ENCODE measurements at places on chromosomes 5 and 9.

DNA sequence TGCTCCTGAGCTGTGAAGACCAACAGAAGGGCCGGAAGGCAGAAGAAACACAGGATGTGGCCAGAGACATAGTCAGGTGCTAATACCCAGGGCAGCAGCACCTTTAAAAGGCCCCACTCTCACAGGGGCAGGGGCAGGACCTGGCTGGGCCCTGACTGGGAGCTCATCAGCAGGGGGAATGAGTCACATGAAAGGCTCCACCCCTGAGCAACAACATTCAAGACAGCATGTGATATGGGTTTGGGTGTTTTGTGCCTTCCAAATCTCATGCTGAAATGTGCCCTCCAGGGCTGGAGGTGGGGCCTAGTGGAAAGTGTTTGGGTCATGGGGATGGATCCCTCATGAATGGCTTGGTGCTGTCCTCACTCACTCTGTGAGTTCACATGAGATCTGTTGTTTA, 181.7 kb downstream of the ERCC6L2 start:
- DNase-seq: no peak

- DNase-seq: no peak
Measured at GRCh38 chr5:178341091-178341850, 108.7 kb upstream of the PHYKPL start.

DNA sequence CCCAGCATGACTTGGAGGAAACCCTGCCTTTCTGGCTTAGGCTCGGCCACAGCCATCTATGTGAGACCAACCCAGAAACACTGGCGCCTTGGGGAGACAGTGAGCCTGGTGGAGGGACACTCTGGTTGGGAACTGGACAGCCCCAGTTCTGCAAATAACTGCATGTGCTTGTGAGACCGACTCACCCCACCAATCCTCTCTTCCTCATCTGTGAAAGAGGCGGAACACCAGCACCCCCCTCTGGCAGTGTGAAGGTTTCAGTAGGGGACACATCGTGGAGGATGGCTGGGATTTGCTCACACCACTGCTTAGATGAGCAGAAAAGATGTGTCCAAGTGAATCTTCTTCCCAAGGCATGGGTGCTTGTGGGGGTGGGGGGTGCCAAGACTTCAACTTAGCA, 43.4 kb upstream of the N4BP3 start:
- peak; percentile 81 for DNase-seq

- no peak for DNase-seq
Measured at GRCh38 chr9:78406933-78407332, 110.0 kb downstream of the PSAT1 start.

DNA sequence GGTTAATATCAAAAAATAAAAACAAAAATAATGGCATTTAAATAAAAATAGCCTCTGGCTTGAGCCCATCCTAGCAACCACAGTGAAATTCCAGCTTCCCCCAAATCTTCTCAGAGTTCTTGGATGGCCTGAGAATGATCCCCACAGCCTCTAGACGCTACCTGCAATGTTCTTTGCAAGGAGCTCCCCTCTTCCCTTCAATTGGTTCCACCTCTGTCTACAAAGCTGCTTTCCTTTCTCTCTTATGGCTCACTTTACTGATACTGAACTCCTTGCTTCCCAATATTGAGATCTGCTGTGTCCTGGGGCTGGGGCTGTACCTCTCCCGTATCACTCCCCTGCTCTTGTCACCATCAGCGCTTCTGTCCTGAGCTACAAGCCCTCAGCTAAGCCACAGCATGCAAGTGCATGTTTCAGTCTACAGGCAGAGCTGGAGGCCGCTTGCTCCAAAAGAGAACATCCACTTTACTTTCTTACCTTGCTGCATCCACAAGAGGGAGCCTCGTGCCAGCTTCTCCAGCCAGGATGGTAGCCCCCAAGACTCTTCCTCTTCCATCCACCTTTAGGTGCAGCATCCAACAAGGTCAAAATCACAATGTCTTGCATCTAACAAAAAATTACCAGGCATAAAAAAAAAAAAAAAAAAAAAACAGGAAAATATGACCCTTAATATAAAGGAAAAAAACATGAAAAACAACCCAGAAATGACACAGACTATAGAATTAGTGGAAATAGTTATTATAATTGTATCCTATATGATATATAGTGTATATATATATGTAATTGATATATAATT, 57.4 kb upstream of the PRSS3 start:
- DNase-seq: peak; percentile 74

DNA sequence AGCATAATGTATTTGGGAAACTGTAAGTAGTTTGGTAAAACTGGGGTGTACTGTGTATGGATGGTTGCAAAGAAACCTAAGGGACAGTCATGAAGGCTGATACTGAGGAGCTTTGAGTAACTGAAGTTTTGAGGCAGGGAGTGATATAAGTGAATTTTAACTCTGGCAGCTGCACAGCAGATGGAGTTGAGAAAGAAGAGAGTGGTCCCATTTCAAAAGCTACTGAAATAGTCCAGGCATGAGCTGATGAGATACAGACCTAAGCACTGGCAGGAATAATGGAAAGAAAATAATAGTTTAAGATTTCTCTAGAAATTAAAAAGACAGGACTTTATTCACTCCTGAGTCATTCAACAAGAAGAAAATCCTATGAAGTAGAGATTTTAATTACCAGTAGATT, 232.0 kb downstream of the CHSY3 start:
- DNase-seq: no peak

GRCh38 chr9:130329061-130329460, 63.5 kb downstream of the HMCN2 start:
- no peak for DNase-seq

GRCh38 chr5:6041977-6042550, 336.3 kb downstream of the MED10 start:
- DNase-seq: no peak

DNA sequence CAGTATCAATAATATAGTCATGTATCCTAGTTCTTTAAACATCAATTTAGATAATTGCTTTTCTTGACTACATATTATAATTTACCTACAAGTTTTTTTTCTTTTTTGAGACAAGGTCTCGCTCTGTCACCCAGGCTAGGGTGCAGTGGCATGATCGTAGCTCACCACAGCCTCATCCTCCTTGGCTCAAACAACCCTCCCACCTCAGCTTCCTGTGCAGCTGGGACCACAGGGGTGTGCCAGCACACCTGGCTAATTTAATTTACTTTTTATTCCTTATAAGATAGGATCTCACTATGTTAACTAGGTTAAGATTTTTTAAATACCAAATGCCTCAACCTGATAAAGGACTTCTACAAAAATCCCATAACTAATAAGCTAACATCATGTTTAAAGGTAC, 21.1 kb downstream of the UIMC1 start:
- no peak for DNase-seq

GRCh38 chr5:11560915-11561697, 343.1 kb downstream of the CTNND2 start:
- DNase-seq: no peak

GRCh38 chr5:55407059-55407684, 99.4 kb downstream of the MTREX start:
- DNase-seq: peak; percentile 55

DNA sequence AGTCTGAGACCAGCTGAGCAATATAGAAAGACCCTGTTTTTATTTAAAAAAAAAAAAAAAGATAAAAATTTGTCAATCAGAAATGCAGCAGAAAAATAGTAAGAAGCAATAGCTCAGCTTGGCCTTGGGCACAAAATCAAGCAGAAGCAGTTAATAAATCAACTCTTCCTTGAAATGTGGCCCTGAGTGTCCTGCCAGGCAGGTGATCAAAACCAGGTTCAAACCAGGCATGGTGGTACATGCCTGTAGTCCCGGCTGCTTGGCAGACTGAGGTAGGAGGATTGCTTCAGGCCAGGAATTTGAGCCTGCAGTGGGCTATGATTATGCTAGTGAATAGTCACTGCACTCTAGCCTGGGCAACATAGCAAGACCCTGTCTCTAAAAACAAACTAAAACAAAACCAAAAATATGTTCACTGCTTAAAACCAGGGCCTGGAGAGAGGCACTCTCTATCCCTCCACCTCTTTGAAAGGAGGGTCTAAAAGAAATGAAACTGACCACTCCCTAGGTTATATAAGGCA, 27.9 kb upstream of the KLF9 start:
- DNase-seq: no peak

DNA sequence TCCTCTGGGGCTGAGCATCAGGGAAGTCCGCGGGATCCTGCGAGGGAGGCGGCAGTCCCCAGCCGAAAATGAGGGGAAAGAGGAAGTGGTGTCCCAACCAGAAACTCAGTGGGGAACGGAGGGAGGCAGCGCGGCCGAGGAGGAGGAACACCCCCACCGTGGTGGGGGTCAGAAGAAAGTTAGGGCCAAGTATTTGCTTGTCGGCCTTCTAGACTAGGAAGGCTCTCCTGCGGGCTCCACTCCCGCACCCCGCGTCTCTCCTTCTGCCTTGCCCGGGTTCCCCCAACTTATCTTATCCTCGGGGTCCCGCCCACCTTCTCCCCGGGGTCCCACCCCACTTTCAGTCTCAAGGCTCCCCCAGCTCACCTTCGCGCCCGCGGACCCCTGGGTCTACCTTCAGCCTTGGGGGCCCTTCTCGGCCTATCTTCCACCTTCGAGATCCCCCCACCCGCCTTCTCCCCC, 557 bp upstream of the PHF2 start:
- DNase-seq: peak; percentile 75

- peak; percentile 10 for DNase-seq
Measured at GRCh38 chr5:176803943-176804498, 6.3 kb upstream of the UNC5A start.

DNA sequence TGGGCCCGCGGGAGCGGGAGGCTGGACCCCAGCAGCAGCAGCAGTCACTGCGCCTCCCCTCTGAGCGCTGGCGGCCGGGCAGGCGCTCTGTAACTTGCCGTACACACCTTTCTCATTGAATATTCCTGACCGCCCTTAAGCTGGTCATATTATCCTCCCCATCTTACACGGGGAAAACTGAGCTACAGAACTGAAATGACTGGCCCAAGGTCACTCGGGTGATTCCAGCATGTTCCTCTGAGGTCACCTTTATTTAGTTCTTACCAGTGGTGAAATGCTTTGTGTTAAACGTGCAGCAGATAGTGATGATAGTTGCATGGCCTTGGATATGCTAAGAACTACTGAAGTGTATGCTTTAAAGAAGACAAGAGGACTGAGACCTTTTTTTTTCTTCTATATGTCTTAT, 607 bp downstream of the UQCRQ start:
- DNase-seq: no peak

DNA sequence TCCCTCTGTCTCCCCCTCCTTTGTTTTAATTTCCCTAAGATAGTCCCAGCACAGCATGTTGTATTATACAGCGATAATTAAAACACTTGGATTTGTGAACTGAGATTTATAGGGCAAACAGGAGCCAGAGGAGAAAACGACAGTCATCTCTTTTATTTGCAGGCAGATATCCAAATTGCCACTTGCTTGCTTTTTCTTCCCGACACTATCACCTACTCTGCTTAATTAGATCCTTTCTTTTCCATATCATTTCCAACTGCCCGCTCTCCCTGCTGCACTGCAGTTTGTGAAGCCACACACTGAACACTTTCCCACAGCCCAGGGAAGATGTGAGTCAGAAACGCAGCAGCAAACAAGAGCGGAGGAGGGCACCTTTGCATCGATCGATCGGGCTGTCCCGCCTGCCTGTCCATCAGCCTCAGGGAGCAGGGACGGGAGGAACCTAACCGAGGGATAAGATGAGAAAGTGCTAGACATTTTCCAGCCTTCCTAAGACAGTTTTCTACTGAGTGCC, 35.8 kb upstream of the SPRY4 start:
- no peak for DNase-seq

- DNase-seq: no peak
Measured at GRCh38 chr9:27090711-27091110, 18.3 kb upstream of the TEK start.

DNA sequence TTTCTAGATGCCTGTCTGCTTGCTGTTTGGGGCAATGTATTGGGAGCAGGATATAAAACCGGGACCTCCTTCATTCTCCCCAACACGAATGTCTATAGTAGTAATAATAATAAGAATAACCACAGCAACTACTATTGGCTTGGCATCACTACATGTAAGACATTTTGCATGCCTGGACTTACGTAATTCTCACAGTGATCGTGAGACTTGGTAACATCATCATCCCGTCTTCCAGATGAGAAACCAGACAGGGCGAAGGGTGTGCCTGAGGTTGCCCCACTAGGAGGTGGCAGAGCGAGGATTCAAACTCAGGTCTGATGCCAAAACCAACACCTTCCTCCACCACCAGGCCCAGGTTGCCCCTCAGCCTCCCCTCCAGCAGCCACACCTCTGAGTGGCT, 185.1 kb downstream of the RGS3 start:
- DNase-seq: no peak

DNA sequence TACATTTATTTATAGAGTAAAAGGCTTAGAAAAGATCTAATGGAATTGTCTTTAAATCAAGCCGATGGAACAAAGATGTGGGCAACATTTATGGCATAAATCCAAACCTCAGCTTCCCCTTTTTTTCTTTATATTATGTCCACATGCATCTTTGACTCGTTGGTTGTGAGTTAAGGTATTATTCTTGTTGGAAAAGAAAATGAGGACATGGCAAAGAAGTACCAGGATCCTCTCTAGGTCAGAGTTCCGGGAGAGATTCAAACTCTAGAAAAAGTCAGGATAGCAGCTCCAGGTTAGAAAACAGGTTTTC, 508 bp upstream of the NME5 start:
- peak; percentile 44 for DNase-seq

DNA sequence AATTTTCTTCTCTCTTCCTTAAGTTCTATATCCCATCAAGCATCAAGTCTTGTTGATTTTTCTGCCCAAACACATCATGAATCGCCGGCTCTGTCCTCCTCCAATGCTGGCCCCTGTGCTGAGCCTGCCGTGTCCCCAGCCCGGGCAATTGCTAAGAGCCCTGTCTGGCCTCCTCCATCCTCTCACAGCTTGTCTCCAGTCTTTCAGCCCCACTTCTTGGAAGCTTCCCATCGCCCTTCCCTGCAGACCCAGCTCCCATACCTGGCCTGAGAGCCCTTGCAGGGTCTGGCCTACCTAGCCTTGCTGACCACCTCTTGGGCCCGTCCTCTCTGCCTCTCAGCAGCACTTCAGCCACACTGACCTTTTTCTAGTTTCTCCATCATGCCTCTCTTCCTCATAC, 61.9 kb downstream of the COL15A1 start:
- no peak for DNase-seq

GRCh38 chr5:140324617-140325241, 21.7 kb downstream of the HBEGF start:
- DNase-seq: no peak
